NCI-H774 (cell line): ENCODE measurements at places on chromosomes 12 and 14.

- no peak for DNase-seq
These were observed 52.4 kb downstream of the EMP1 start for GRCh38 chr12:13248964-13249363.

DNA sequence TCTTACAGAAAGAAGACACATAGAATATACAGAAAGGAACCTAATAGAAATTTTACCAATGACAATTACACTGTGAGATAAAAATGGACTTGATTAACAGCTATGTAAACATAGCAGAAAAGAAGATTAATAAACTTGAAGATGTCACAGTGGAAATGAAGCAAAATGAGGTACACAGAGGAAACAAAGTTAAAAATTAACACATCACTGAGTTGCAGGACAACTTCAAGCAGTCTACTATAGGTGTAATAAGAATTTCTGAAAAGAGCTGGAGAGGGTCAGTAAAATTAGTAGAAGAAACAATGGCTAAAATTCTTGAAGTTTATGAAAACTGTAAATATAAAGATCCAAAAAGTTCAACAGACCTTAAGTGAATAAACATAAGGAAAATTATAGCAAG is 738.7 kb downstream of the C12orf50 start:
- DNase-seq, result no peak

DNA sequence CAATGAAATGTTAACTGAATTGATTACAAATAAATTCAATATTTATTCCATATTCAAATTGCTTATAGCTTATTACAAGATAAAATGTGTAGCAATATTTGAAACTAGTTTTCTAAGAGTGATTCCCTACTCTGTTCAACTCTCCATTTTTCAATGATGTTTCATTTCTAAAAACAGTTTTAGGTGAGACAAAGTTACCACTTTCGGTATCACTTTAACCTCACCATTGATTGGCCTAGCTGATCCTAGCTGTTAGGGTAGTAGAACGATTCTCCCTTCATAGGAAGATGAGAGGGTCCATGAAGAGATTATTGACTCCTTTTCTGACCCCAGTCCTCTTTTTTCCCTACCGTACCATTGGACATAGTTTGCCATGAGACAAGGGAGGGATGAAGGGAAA is 373.3 kb downstream of the PRKD1 start:
- no peak for DNase-seq

DNA sequence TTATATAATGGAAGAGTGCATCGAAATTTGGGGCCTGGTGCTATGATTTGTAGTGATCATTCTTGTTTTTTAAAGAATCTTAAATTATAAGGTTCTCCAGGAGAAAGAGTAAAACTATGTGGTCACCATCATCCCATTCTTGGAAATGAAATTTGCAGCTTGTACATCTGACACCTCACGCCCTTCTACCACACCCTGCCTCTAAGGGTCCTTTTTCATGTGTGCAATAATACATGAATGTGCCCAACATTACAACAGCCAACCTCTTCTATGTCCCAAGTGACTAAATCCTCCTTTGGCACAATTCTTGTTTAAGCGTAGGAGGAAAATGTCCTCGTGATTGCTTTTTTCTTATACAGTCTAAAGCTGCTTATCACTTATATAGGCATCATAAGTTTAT is 636.5 kb upstream of the NOVA1 start:
- DNase-seq, result no peak

- peak; percentile 58 for DNase-seq
These were observed 64.5 kb upstream of the STK38L start for GRCh38 chr12:27179400-27180214.

DNA sequence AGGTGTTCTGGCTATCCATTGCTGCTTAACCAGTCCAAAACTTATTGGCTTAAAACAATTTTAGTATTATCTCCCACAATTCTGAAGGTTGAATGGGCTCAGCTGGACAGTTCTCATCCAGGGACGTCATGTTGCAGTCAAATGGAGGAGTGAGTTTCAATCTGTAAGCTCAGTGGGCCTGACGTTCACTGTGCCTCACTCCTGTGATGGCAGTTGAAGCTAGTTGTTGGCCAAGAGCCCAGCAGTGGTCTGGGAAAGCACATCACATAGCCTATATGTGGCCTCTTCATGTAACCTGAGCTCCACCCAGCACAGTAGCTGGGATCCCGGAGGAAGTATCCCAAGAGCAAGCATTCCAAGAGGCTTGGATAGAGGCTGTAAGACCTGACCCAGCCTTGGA is 40.6 kb upstream of the CDKN3 start:
- DNase-seq, result no peak

DNA sequence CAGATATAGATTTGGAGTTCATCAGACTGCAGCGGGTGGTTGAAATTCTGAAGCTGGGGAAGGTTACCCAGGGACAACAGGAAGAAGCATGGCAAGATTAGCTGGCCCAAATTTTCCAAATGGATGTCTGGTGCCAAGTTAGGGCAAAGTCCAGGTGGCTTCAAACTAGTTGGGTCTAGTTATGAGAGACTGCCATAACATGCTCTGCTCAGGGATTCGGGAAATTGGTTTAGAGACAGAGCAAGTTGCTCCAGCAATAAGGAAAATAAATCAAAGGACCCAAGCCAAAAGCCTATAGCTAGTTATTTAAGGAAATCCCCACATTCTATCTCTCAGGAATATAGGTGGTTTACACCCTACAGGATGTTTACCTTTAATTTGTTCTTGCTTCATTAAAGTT is 125.7 kb upstream of the BTG1 start:
- no peak for DNase-seq

GRCh38 chr14:99907761-99908652 is 114.8 kb downstream of the EML1 start:
- no peak for DNase-seq

- DNase-seq, result no peak
These were observed 463.4 kb downstream of the TMEM121 start for GRCh38 chr14:105989566-105990302.

DNA sequence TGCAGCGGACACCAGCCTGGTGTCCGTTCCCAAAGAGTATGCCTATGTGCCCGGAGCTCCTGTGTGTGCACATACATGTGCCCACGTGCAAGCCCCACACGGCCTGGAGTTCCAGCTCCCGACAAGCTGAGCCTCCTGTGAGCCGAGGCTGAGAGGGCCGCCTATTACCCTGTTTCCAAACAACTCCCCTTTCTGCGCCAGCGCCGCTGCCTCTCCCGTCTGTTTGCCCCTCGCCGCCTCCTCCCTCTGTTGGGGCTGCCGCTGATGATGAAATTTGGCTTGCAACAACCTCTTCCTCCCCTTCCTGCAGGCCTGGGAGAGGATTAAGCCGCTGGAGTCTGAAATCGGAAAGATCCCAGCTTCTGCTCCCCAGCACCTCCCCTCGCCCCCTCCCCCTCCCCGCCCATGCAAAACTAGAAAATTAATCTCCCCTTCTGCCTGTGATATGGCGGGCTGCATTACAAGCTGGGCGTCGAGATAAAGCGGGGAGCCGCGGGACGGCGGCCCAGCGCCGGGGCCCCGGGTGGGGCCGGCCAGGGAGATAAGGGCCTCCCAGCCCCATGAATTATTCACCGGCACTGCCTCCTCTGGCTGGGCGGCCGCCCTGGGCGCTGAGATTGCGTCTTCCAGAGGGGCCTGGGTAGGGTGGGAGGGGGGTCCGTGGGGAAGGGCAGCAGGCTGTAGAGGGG is 6.8 kb upstream of the ASIC1 start:
- DNase-seq, result no peak

DNA sequence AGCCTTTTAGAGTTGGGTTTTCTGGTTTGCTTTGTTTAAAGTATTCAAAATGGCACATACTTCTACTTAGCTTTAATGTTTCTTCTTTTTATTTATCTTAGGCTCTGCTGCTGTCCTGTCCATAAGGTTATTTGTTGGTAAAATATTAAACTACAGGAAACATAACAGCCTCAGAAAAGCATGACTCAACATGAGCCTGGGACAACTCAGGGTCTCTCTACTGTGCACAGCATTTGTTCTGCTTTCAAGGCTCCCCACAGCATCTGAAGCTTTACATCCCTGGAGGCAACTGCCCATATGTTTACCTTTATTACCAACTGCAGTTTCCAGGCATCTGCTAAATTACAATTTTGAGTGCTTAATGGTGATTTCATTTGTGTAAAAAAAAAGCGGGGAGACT is 954.2 kb upstream of the FBXO33 start:
- DNase-seq, result no peak

DNA sequence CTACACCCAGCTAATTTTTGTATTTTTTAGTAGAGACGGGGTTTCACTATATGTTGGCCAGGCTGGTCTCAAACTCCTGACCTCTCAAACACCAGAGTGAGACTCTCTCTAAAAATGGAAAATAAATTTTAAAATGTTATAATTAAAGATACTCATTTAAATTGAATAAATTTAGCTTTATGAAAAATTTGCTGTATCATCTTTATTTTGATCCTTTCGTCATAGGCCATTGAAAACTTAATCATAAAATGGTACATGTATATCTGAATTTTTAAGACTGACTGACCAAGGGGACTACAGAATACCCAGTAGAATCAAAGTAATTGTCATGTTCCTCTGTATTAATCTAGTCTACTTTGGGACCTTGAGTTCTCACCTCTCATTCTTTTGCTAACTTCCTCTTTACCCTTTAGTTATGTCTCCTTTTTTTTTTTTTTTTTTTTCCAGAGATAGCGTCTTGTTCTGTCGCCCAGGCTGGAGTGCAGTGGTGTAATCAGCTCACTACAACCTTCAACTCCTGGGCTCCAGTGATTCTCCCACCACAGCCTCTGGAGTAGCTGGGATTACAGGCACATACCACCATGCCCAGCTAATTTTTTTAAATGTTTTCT is 9.5 kb downstream of the RAB5B start:
- no peak for DNase-seq

GRCh38 chr12:127174881-127175280 is 1092.1 kb upstream of the TMEM132C start:
- DNase-seq, result no peak
